Muscle of arm (tissue), 14 donors: ENCODE measurements at places on chromosomes 2 and 18. TPM values are rescaled to one million over a fixed set of nuclear protein-coding genes. Genes with fewer than 3 reads are reported as not detected.

- DNase-seq: peak; percentile 80
Measured at GRCh38 chr2:202064171-202064880, 8.7 kb upstream of the KIAA2012 start.

GRCh38 chr2:239581352-239581901, 180.6 kb upstream of the HDAC4 start:
- no peak for DNase-seq

WDFY1 gene
- polyA plus RNA-seq: 34.3 TPM

DNA sequence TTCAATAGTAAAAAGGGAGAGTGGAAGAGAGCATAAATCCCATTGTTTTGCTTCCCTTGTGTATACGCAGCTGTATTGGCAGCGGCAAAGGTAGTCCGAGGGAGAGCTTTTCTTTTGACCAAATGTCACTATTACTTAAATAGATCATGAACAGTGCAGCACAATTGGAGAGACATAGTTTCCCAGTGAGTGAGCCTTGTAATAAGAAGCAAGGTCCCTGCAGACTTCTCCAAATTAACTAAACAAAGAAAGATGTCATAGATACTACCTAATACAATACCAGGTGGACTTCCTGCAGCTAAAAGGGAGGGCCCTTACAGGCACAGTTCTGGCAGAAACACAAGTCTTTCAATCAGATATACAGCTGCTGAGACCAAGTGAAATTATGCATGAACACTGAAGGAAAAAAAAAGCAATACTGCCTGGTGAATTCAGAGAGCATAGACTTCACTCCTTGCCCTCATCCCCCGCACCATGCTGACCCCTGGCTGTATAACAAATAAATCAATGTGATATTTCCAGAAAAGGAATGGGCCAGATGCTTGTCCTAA, 404.7 kb upstream of the CDH2 start:
- DNase-seq: peak; percentile 53

CENPO gene
- 20.3 TPM for polyA plus RNA-seq

DNA sequence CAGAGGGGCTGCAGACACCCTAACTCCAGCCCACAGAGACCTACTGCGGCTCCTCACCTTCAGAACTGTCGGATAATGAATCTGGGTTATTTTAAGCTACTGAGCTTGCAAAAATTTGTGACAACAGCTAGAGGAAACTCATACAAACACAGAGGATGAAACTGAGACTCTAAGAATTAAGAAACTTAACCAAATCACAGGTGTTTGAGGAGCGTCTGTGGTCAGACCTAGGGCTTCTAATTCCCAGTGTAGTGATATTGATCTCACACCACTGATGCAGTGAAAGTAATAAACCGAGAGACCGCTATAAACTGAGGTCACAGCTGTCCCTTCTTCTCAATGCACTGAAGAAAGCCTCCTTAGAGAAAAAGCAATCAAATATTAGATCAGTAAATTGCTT, 110.1 kb downstream of the RGPD3 start:
- DNase-seq: no peak

DNA sequence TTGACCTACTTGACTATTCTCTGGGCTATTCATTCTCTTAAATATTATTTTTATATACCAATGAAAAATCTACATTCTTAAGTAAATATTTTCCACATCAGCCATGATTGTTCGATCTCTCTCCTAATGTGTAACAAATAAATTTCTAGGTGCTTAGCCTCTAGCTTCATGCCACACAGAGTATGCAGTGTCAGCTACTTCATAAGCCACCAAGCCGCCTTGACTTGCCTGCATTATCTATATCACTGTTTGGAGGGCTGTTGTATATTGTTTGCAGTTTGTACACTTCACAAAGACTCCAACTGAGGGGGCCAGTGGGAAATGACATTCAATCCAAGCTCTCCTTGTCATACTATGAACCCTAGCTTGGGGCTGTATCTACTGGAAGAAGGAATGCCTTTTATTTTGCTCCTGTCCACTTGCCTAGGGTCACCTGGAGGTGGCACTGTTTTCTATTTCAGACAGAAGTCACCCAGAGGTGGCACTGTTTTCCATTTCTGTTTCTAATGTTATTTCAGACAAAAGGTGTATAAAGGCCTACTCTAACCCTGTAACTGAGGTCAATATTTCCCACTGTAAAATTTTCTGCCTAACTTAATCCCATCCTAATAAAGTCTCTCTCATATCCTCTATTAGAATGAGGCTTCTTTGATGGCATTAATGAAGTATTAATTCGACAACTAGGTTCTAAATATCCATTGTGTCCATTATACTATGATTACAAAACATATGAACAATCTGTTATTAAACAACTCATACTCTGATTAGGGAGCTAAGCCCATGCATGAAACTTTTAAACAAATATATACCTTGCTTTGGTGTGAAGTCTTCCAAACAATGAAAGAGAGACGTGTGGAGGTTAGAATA, 36.4 kb downstream of the COL5A2 start:
- DNase-seq: no peak

ACVR1C gene
- polyA plus RNA-seq: 0.10 TPM

LONRF2 gene
- 0.57 TPM for polyA plus RNA-seq

UGT1A4 gene
- not detected for polyA plus RNA-seq

DNA sequence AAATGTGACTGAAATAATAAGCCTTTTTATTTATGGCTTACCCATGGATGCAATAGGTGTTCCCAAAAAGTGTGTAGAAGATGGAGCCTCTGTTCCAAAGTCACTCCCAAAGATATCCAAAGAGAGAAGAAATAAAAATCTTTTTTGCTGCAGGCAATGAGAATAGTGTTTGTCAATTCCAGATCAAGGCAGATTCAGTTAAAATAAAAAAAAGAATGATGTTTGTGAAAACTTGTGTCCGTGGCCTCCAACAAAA, 43.9 kb downstream of the COMMD1 start:
- no peak for DNase-seq

GYPC gene
- 96.2 TPM for polyA plus RNA-seq

ALPP gene
- polyA plus RNA-seq: 0.39 TPM

- DNase-seq: no peak
Measured at GRCh38 chr18:27312153-27312552, 127.0 kb upstream of the CHST9 start.

DNA sequence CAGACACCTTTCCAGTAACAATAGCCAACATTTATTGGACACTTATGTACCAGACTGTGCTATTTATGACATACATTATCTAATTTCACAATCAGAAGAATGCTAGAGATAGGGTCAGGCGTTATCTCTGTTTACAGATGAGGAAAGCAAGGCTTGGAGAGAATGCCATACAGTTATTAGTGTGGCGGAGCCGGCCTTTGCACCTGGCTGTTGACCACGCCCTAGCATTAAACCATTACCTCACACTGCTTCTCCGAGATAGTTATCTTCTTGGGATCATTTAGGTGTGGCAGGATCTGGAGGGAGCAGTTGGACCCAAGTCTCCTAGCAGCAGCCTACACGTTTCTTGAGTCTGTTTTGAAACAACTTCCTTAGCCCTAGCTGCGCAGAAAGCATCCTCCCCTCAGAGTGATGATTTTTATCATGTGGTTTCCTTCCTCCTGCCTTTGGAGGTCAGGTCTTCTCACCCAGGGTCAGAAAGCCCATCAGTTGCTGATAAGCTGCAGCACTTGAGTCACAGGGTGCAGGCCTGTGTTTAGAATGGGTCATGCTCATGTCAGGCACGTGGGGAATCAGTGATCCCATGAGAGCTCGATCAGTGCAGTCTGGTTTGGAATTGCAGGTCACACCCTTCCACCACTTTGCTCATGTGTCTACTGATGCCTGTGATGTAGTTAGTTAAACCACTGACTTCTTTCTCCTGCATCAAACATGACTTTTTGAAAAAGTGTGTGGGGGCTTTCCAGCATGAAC, 118.2 kb downstream of the SPTBN1 start:
- no peak for DNase-seq

DNA sequence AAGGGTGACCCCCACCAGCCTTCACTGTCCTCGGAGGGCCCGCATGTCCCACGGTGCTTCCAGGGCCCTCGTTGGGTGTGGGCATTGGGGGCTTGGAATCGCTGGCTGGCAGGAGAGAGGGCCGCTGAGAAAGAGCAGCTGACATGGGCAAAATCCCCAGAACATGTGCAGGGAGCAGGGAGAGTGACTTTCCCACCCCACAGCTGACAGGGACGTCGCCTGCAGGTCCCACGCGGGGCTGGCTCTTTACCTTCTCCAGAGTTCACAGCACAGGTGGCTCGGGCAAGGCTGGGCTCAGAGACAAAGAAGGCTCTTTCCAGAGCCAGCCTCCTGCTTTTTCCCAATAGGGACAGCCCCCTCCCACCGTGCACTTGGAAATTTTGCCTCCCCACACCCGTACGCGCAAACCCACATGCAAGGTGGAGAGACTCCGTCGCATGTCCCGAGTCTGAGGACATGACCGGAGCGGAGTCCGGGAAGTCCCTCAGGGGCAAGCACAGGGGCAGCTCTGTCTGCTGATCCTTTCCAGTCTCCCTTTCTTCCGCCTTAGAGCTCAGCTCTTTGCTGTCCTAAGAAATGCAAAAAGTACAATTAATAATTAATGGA, 370.2 kb upstream of the MYT1L start:
- DNase-seq: no peak

AFF3 gene
- polyA plus RNA-seq: 4.2 TPM

DNA sequence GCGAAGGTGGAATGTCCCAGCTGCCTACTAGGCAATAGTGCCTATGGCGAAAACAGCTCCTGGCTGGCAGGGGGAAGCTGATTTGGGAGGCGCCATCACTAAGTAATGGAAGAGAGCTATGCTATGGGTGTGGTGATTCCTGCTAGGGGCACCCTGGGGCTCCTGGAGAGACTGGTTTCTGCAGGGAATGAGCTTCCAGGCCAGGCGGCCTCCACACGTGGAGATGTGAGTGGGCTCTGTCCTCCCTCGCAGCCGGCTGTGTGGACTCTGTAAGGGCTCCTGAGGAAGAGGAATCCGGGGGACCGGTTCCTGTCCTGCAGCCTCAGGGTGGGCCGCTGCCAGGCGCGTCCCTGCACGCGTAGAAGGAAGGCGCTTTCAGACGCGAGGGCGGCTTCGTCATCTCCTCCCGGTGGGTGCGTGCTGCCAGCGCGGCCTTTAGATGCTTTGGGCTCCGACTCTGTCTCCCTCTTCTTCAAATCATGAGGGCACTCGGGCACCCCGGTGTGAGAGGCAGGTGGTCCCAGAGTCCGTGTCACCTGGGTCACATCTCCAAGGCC, 55.5 kb upstream of the ANKRD62 start:
- peak; percentile 26 for DNase-seq

GRCh38 chr2:74843433-74843832, 9.5 kb downstream of the HK2 start:
- no peak for DNase-seq

GRCh38 chr2:70990216-70990615, 4.5 kb downstream of the TEX261 start:
- DNase-seq: no peak

GRCh38 chr2:10478916-10479315, 30.8 kb upstream of the ODC1 start:
- no peak for DNase-seq

SLC23A3 gene
- polyA plus RNA-seq: 1.1 TPM

PLEK gene
- not detected for polyA plus RNA-seq

LRP2 gene
- 0.10 TPM for polyA plus RNA-seq

GRCh38 chr18:41052625-41053024, 902.4 kb upstream of the PIK3C3 start:
- DNase-seq: no peak

DNA sequence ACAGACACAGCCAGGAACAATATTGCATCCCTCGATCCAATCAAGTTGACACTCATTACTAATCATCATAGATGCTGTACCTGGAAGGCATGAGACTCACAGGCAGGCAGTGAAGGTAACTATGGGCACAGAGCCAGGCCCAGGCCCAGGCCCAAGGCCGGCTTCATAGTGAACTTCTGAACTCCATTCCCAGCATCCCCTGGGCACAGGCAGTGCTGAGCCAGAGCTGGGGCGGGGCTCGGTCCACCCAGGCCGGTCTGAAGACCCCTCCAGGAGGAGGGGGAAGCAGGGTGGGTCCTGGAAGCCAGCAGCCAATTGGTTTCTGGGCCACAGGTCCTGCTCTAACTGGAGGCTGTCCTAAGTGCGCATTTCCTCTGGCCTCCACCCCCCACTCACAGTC, 37.6 kb downstream of the MLPH start:
- no peak for DNase-seq

DNA sequence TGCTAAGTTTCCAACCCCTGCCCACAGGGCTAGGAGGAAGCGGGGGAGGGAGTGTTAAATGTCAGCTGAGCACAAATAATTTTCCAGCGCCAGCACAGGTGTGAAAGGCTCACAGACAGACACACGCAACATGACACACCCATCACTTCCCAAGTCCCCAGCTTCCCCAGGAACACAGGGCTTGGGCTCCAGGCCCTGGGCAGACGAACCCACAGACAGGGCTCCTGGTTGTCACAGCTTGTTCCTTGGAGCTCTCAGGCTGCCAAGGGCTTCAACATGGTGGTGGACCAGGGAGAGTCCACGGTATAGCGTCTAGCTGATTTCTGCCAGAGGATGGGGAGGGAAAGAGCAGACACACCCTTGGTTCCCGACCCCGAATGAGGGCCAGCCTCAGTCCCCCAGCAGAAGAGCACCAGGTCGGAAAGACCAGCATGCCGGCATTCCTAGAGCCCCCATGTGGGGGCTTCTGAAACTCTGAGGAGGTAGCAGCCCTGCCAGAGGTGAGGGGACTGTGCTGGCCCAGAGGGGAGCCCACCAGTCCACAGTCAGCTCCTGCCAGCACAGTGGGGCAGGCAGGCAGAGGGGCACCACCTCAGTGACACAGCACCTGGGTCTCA, 1.9 kb downstream of the DUSP2 start:
- no peak for DNase-seq

DNA sequence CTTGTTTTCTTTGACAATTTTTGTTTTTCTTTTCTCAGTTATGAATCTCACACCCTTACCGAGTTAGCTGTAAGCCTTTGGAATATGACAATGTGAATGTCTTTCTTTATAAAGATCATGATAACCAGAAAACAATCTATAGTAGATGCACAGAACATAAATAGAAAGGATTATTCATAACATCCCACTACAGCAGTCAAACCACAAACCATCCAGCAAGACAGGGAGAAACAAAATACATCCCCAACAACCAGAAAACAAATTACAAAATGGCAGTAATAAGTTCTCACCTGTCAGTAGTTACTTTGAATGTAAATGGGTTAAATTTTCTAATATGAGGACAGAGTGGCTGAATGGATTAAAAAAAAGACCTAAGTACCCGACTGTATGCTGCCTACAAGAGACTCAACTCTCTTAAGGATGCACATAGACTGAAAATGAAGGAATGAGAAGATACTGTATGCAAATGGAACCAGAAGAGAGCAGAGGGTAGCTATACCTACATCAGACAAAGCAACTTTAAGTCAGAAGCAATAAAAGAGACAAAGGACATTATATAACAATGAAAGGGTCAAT, 124.6 kb downstream of the ZNF532 start:
- DNase-seq: no peak

AOX1 gene
- polyA plus RNA-seq: not detected

- no peak for DNase-seq
Measured at GRCh38 chr2:180187611-180188010, 180.5 kb upstream of the CWC22 start.

SRD5A2 gene
- 0.08 TPM for polyA plus RNA-seq

ECEL1 gene
- polyA plus RNA-seq: 0.27 TPM

- no peak for DNase-seq
Measured at GRCh38 chr18:7844017-7844416, 276.9 kb downstream of the PTPRM start.
